T-helper 2 cell (primary cell): ENCODE measurements at places on chromosomes 4 and X.

GRCh38 chr4:179803857-179804256 is 2361.6 kb upstream of the AGA start:
- DNase-seq = no peak

- DNase-seq = no peak
Observed at GRCh38 chr4:77395481-77395880, 210.1 kb upstream of the CXCL13 start.

GRCh38 chr4:3268395-3269104 is 19.6 kb downstream of the MSANTD1 start:
- no peak for DNase-seq

- DNase-seq = no peak
Observed at GRCh38 chr4:169098532-169098931, 88.5 kb upstream of the CBR4 start.

DNA sequence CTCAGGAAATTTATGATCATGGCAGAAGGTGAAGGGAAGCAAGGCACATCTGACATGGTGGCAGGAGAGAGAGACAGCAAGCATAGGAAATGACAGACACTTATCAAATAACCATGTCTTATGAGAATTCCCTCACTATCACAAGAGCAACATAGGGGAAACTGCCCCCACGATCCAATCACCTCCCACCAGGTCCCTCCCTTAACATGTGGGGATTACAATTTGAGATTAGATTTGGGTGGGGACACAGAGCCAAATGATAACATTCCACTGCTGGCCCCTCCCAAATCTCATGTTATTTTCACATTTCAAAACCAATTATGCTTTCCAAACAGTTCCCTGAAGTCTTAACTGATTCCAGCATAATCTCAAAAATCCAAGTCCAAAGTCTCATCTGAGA is 8.2 kb upstream of the TMA16 start:
- no peak for DNase-seq

- no peak for DNase-seq
Observed at GRCh38 chrX:39205467-39205866, 404.2 kb downstream of the MID1IP1 start.

- DNase-seq = no peak
Observed at GRCh38 chrX:119489212-119490074, 21.2 kb downstream of the SLC25A5 start.

GRCh38 chr4:185110375-185110823 is 32.7 kb upstream of the SLC25A4 start:
- DNase-seq = no peak

- DNase-seq = no peak
Observed at GRCh38 chrX:109813236-109813635, 80.2 kb upstream of the ACSL4 start.

GRCh38 chr4:106287353-106287969 is 28.5 kb downstream of the TBCK start:
- DNase-seq = no peak

DNA sequence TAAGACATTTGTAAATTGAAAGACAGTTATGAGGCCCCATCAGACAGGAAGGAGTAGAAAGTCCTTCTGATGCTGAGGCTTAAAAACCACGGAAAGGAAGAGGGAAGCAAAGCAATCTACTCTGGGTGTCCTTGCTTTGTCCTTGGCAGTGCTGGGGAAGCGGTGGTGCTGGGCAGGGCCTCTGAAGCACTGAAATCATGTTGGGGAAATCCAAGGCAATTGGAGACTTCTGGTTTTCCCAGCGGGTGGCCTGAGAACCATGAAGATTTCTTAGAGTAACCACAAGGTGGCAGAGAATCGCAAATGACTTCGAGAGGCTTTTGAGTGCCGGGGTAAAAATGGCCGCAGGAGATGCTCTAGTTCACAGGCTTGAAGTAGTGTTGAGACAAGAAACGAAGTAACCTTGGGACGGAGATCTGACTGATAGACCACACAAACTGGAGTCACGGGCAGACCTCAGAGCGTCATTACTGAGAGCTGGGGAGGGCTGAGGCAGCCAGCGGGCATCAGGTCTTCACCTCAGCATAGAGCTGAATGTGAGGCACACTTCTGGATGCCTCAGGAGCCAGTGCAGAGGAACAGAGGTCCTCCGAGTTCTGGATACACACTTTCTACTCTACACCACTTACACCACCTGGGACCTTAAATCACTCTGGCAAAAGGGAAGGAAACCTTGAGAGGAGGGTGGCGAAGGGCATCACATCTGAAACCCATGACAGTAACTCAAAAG is 130.7 kb upstream of the GPRIN3 start:
- DNase-seq = peak; percentile 14

DNA sequence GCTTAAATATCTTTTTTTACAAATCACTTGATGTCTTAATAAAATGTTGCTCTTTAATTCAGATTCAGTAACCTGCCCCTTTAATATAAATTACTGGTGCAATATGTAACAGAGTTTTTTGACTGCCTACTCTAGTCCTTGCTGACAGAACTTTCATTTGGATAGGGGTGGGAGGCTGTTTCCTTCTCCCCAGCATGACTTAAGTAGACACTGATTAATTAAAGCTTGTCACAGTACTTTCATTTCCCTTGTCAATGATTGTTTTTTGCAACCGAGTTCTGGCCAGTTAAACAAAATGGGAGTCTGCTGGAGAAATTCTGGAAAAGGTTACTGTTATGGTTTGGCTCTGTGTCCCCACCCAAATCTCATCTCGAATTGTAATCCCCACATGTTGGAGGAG is 37.3 kb upstream of the BBS12 start:
- no peak for DNase-seq

GRCh38 chrX:17628976-17629375 is 108.3 kb upstream of the SCML1 start:
- no peak for DNase-seq

DNA sequence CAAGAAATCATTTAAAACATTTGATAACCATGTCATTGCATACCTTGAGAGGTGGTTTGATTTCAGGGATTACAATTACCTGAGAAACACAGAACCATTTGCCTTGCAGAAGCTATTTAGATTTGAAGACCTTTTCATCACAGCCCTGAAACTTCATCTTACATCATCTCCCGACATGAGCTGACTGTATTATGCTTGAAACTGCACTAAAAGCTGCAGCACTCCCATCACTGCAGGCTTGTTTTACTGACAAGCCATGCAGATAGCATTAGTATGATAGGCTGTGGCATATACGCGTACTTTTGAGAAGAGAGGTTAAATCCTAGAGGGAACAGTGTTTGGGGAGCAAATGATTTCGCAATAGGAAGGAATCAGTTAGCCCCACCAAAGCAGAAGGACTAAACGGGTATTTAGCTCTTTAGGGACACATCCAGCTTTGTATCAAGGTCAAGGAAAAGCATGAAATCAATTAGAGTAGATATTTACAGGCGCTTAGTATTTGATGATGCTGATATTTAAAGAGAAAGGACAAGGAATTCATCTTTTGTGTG is 133.2 kb upstream of the DIAPH2 start:
- no peak for DNase-seq

DNA sequence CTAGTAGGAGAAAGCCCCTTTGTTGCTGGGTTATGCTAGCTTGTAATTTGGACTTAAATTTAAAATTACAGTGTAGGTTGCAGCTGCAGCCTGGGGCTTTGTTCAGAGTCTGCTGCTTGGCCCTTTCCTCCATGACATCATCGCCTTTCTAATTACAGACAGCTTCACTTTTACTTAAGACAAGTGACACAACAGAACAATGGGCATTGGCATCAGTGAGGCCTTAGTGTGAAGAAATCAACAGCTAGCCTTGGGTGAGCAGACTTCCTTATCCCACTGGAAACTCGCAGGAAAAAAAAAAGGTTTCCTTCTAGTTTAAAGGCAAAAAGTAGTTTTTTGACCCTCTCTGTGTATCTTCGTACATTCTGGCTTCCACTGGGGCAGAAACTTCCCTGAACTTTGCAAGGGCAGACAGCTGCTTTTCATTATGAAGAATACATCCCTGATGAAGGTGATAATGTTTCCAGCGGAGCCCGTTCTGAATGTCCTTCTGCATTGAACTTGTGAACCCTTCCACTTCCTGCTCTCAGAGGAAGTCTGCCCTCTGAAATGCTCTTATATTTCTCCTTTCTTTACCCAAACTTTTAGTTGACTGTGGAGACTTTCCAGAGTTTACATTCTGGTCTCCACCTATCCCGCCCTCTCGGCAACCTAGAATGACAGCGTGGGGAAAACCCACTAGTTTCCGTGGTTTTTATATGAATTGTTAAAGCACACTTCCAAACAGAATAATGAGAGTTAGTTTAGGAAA is 123.2 kb upstream of the FAM9C start:
- no peak for DNase-seq

DNA sequence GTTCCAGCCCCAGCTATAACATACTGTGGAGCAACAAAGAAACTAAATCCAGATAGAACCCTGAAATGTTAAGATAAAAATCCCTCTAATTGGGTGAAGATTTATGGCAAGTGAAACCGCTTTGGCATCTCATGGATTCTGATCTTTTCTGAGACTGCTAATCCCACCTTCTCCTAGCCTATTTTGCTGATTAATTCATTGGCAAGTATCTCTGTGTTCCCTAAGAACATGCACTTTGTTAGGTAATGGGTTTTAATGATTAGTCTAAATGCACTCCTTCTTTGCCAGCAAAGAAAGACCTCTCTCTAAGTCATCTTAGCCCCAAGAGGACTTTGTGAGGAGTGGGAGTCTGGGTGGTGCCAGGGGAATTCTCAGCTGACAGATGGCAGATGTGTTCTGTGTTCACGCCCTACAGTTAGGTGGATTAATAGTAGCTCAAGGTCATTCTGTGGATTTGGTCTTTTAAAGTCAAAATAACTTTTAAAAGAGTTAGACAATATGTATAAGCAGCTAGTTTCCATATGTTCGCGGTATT is 171.3 kb downstream of the UNC5C start:
- DNase-seq = no peak

DNA sequence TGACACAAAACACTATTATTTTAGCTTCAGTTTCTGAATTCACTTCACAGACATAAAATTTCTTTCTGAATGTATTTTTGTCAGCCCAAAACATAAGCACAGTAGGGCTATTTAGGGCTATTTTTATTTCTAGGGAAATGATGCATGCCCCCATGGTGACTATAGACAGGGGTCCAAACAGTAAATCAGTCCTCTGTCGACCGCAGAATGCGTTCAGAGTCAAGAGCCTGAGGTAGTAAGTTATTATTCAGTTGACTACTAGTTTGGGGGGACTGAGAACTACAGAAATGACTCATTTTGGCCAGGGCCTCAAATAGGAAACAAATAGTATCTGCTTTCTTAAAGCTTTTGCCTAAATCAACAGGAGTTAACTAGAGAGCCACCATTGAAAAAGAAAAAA is 414.4 kb downstream of the AFF2 start:
- no peak for DNase-seq

DNA sequence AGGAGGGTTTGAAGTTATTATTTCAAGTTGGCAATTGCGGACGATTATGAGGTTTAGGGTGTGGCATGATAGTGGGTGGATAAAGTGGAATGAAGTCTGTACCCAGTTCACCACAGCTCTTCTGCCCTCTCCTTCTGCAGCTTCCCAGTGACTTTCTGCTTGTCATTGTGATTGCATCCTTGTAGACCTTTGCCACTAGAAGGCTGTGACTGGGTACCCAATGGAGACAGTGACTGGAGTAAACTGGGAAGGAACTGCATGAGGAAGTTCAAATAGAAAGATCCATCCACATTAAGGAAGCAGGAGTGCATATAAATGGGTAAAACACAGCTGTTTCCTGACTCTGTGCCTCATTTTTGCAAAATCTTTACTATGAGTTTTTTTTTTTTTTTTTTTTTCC is 53.5 kb upstream of the SPANXN3 start:
- no peak for DNase-seq

GRCh38 chrX:39955625-39956024 is 142.1 kb downstream of the BCOR start:
- DNase-seq = no peak

DNA sequence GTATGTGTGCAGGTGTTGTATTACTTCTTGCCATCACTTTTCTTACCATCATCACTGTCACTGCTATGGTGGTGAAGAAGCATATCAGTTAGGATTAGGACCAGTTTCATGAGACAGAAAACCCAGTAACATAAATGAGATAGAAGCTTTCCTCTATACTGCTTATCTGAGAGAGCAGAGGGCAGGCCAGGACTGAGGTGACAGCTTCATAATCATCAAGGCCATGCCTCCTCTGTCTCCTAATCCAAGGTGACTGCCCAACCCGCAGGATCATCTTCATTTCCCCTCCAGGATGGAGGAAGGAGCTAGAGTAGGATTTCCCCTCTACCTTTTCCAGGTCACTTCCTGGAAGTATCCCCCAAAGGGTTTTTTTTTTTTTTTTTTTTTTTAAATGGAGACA is 35.4 kb downstream of the TMEM131L start:
- no peak for DNase-seq

DNA sequence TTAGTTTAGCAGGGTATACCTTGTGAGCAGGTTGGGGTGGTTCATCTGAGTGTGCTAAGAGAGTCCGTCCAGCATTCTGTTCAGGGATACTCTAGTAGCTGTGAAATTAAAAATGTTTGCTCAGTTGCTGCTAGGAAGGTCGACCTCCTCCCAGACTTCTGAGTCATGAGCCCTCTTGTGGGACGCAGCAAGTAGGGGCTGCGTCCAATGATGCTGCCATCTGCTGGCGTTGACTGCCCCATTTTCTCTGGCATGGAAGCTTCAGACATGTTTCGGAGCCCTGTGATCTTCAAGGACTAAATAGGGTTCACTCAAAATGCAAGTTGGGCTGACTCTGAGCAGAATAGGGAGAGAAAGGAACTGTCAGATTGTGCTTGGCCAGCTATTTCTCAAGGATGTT is 201.0 kb upstream of the ARSJ start:
- DNase-seq = no peak

GRCh38 chr4:158162631-158163030 is 10.2 kb downstream of the GASK1B start:
- DNase-seq = no peak

DNA sequence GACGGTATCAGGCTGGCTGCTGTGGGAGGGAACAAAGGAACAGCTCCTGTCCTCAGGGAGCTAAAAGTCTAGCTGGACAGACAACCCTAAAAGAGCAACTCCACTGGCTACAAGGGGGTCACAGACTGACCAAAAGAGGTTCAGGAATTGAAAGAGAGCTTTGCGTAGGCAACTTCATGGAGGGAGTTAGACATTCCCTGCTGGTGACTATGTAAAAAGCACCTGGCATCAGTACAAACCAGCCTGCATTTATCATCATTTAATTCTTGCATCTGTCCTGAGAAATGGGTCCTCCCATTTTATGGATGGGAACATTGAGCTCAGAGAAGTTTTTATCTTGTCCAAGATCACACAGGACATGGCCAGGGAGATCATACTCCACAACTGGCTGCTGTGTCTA is 1.4 kb upstream of the LGI2 start:
- DNase-seq = no peak

DNA sequence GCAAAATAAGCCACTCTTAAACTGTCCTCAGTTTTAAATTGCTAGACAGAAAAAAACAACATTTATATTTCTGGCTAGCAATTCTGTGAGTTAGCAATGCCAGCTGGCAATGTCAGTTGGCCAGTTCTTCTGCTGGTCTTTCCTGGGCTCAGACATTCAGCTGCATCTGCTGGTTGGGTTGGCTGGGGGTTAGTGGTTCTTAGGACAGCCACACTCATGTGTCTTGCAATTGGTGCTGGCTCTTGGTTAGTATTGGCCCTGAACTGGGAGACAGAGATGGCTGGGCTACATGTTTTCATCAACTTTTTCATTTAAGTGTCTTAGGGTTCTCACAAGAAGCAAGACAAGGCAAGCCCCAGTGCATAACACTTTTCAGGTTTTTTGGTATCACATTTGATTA is 48.0 kb upstream of the PDLIM5 start:
- DNase-seq = no peak
